Glomerular endothelial cell (primary cell): ENCODE measurements at places on chromosomes 1 and 21. TPM values are rescaled to one million over a fixed set of nuclear protein-coding genes. Genes with fewer than 3 reads are reported as not detected.

The FCRL4 gene
- total RNA-seq, result not detected in 2 replicates

The CADM3 gene
- total RNA-seq, result 0.76 TPM in 1 of 2 replicates, not detected in the other

The ZNF648 gene
- not detected in 2 replicates for total RNA-seq

The B3GALT2 gene
- total RNA-seq, result 0.78 and 1.1 TPM in 2 replicates

The RXFP4 gene
- total RNA-seq, result not detected in 2 replicates

The SLC25A34 gene
- 0.19 and 0.53 TPM in 2 replicates for total RNA-seq

The IGSF9 gene
- 0.05 and 0.06 TPM in 2 replicates for total RNA-seq
